Adrenal gland (tissue), 19 donors: ENCODE measurements at places on chromosomes 5 and 9. TPM values are rescaled to one million over a fixed set of nuclear protein-coding genes. Genes with fewer than 3 reads are reported as not detected.

DNA sequence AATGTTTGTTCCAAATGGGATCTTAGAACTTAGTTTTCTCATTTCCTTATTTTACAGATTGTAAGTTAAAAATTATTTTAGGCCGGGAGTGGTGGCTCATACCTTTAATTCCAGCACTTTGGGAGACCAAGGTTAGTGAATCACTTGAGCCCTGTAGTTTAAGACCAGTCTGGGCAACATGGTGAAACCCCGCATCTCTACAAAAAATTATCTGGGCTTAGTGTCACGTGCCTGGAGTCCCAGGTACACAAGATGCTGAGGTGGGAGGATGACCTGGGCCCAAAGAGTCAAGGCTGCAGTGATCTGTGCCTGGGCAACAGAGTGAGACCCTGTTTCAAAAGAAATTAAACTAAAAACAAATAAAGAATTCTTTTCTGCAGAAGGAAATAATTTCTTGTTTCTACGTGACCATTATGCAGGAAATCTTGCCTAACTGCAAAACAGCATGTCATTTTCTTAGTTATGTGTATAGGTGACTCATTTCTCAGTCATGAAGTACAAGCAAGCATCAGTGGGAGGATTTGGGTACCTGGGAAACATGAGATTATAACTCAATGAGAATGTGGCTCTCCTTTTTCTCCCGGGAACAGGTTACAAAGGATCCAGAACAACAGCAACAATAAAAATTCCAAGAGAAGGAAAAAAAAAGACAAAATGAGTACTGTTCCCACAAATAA lies 375.1 kb upstream of the ST8SIA4 start:
- DNase-seq, result no peak
- no peak overlapping the region for H3K4me3 ChIP-seq
- H3K4me1 ChIP-seq, result no peaks in the 10 kb centered on the region
- H3K27ac ChIP-seq, result no peak overlapping the region
- H3K36me3 ChIP-seq, result no peaks in the 10 kb centered on the region

- peaks cover 62% of the 10 kb centered on the region for H3K27me3 ChIP-seq
- H3K4me1 ChIP-seq, result peaks cover 4% of the 10 kb centered on the region
- H3K4me3 ChIP-seq, result no peak overlapping the region
- no peaks in the 10 kb centered on the region for H3K36me3 ChIP-seq
- H3K27ac ChIP-seq, result no peak overlapping the region
These were observed 6.1 kb upstream of the OTP start for GRCh38 chr5:77644371-77645157.

DNA sequence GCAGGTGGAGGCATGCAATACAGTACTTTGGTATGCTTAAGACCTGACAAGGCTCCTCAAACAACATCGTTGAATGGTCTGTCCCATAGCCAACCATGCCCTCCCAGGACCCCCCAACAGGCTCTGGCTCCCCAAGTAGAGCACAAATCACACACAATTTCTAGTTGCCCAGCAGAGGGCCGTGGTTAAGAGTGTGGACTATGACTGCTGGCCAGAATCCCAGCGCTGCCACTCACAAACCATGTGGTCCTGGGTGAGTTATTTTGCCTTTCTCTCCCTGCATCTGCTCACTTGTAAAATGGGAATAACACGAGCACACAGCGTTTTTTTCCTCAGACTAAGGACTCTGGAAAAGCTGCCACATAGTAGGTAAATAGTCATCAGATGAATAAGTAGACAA lies 6.5 kb downstream of the CKMT2 start:
- H3K27me3 ChIP-seq, result no peaks in the 10 kb centered on the region
- H3K36me3 ChIP-seq, result no peaks in the 10 kb centered on the region
- no peak for DNase-seq
- H3K4me1 ChIP-seq, result peaks cover 13% of the 10 kb centered on the region
- no peak overlapping the region for H3K4me3 ChIP-seq

- no peak overlapping the region for H3K4me3 ChIP-seq
- no peak overlapping the region for H3K27ac ChIP-seq
- no peaks in the 10 kb centered on the region for H3K36me3 ChIP-seq
- no peaks in the 10 kb centered on the region for H3K27me3 ChIP-seq
These were observed 10.3 kb downstream of the RHOBTB3 start for GRCh38 chr5:95741458-95741857.

- H3K4me3 ChIP-seq, result no peak overlapping the region
- H3K27ac ChIP-seq, result no peak overlapping the region
- H3K27me3 ChIP-seq, result no peaks in the 10 kb centered on the region
These were observed 112.5 kb downstream of the HAPLN1 start for GRCh38 chr5:83608122-83608521.

DNA sequence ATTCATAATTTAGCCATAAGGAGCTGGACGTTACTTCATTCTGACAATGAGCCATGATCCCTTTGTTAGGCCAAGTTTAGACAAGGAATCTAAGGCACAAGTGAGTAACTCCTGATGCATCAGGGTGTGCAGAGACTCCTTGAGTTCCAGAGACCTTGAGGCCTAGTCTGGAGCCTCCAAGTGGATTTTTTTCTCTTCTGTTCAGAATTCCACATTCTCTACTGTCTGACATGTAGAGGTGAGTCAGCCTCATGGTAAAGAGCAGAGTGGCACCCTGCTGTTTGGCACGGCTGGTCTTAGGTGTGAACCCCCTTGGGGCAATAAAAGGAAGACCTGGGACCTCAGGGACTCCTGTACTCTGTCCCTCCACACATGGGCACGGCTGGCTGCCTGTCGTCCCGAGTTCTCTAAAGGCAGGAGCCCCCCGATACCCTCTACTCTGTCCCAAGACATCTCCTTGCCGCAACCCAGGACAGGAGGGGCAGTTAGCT lies 22.0 kb upstream of the TGFBI start:
- H3K27me3 ChIP-seq, result peaks cover 6% of the 10 kb centered on the region
- H3K36me3 ChIP-seq, result no peaks in the 10 kb centered on the region
- H3K4me3 ChIP-seq, result no peak overlapping the region
- no peak overlapping the region for H3K27ac ChIP-seq
- H3K4me1 ChIP-seq, result peaks cover 10% of the 10 kb centered on the region

GRCh38 chr5:8908055-8908683 lies 637.7 kb downstream of the SEMA5A start:
- H3K36me3 ChIP-seq, result no peaks in the 10 kb centered on the region
- no peaks in the 10 kb centered on the region for H3K27me3 ChIP-seq
- H3K27ac ChIP-seq, result no peak overlapping the region
- peak; percentile 32 for DNase-seq
- H3K4me1 ChIP-seq, result no peaks in the 10 kb centered on the region
- no peak overlapping the region for H3K4me3 ChIP-seq

The PDE8B gene
- total RNA-seq, result 2.4 TPM

GRCh38 chr5:121526908-121527307 lies 324.8 kb upstream of the FTMT start:
- no peaks in the 10 kb centered on the region for H3K4me1 ChIP-seq
- H3K27me3 ChIP-seq, result no peaks in the 10 kb centered on the region
- no peaks in the 10 kb centered on the region for H3K36me3 ChIP-seq
- H3K4me3 ChIP-seq, result no peak overlapping the region
- H3K27ac ChIP-seq, result no peak overlapping the region

DNA sequence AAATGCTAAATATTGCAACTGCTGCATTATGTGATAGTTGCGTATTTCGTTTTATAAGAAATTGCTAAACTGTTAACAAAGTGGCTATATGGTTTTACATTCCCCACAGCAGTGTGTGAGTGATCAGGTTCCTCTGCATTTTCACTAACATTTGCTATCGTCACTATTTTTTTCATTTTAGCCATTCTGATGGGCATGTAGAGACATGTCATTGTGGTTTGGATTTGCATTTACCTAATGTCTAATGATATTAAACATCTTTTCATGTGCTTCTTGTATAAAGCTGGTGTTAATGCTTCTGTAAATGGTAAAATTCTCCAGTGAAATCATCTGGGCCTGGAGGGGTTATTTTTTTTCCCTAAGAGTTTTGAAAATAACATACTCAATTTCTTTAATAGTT lies 61.6 kb downstream of the ERCC6L2 start:
- no peaks in the 10 kb centered on the region for H3K4me1 ChIP-seq
- DNase-seq, result no peak
- H3K27ac ChIP-seq, result no peak overlapping the region
- H3K36me3 ChIP-seq, result peaks cover 22% of the 10 kb centered on the region
- no peaks in the 10 kb centered on the region for H3K27me3 ChIP-seq

- no peak overlapping the region for H3K27ac ChIP-seq
- no peaks in the 10 kb centered on the region for H3K27me3 ChIP-seq
- H3K4me1 ChIP-seq, result no peaks in the 10 kb centered on the region
- H3K36me3 ChIP-seq, result no peaks in the 10 kb centered on the region
These were observed 36.3 kb downstream of the ADAMTS19 start for GRCh38 chr5:129496421-129496820.

DNA sequence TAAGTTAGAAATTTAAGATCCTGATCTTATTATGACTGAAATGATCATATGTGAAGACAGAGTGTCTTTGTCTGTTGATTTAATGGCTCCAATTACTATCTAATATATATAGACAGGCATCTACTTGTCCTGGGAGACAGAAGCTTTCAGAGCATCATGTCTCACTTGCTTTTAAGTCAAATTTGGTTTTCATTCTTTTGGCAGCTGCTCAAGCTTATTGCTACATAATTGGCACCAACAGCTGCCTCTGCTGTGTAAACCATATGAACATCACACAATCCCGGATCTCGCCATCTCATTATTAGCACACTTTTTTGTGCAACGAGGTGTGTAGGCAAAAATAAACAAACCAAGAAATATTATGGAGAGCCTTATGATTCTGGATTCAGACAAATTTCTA lies 1717.9 kb downstream of the EFNA5 start:
- H3K36me3 ChIP-seq, result no peaks in the 10 kb centered on the region
- no peaks in the 10 kb centered on the region for H3K4me1 ChIP-seq
- H3K4me3 ChIP-seq, result no peak overlapping the region
- no peaks in the 10 kb centered on the region for H3K27me3 ChIP-seq

The BAAT gene
- total RNA-seq, result 0.11 TPM

The TMEM232 gene
- 4.4 TPM for total RNA-seq

DNA sequence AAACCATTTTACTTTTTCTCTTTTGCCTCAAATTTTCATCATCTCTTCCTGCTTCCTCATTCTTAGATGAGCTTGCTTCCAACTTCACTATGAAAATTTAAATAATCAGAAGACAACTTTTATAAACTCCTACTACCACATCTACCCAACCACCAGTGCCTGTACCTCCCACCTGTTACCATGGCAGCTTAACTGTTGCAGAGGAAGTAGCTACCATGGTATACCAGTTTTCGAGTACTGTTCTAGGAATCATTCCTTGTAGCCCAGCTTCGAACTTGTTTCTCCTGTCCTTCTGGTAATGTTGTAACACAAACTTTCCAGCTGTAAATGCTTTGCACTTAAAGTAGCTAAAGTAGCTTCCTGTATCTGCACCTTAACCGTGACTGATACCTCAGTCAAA lies 266.8 kb upstream of the NREP start:
- H3K27ac ChIP-seq, result no peak overlapping the region
- no peak overlapping the region for H3K4me3 ChIP-seq
- no peaks in the 10 kb centered on the region for H3K27me3 ChIP-seq
- DNase-seq, result no peak
- H3K36me3 ChIP-seq, result no peaks in the 10 kb centered on the region
- H3K4me1 ChIP-seq, result no peaks in the 10 kb centered on the region

DNA sequence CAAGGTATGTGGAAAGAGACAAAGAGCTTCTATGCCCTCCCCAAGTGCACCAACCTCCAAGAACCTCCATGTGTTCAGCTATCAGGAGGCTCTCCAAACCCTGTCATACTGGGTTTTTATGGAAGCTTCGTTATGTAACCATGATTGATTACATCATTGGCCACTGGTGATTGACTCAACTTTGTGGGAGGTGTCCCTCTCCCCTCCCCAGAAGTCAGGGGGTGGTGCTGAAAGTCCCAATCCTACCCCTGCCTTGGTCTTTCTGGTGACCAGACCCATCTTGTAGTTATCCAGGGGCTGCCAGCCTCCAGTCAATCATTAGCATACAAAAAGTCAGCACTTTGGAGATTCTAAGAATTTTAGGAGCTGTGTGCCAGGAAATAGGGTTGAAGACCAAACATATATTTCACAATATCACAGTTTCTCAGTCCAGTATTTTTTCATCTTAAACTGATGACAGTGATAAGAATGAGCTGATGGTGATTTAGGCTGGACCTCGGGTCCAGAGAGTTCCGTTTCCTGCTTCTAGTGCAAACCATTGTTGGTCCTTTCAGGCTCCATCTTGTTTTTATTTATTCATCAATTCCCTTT lies 27.3 kb upstream of the FANCC start:
- no peak for DNase-seq
- H3K4me1 ChIP-seq, result peaks cover 5% of the 10 kb centered on the region
- H3K36me3 ChIP-seq, result no peaks in the 10 kb centered on the region
- no peak overlapping the region for H3K4me3 ChIP-seq

The C7 gene
- 3,138 TPM for total RNA-seq

The C5orf52 gene
- not detected for total RNA-seq

- H3K27ac ChIP-seq, result no peak overlapping the region
- no peak overlapping the region for H3K4me3 ChIP-seq
- no peaks in the 10 kb centered on the region for H3K36me3 ChIP-seq
- no peak for DNase-seq
- no peaks in the 10 kb centered on the region for H3K4me1 ChIP-seq
These were observed 77.4 kb upstream of the ADAMTS16 start for GRCh38 chr5:5062525-5063302.

DNA sequence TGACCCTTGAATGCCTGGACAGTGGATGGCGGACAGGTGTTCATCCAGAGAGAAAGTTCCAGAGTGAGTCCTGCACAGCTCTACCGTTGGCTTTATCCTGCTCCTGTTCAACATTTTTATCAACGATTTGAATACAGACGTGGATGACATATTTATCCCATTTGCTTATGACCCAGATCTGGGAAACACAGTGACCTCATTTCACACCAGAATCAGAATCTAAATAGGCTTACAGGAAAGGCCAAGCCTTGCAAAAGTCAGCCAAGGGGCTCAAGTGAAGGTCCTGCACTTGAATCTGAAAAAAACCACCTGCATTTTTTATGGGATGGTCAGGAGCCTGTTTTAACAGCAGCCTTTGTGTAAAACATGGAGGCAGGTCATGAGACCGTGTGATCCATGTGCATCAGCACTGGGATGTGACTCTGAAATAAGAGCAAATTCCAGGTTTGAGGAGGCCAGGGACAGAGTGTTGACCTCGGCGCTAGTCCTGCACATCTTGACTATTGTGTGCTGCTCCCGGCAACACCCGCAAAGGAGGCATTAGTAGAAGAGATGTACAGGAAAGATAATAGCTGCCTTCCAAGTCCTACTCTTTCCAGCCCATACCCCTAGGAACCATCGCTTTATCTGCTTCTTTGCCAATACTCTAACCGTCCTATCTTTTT lies 18.5 kb downstream of the PDZD2 start:
- no peaks in the 10 kb centered on the region for H3K27me3 ChIP-seq
- no peak for DNase-seq
- no peaks in the 10 kb centered on the region for H3K4me1 ChIP-seq
- H3K36me3 ChIP-seq, result no peaks in the 10 kb centered on the region

- peak; percentile 74 for DNase-seq
- peaks cover 97% of the 10 kb centered on the region for H3K27me3 ChIP-seq
- no peaks in the 10 kb centered on the region for H3K36me3 ChIP-seq
- no peak within 1 kb of the TSS for H3K4me3 ChIP-seq
These were observed at the start of gene DMRT2 for GRCh38 chr9:1050125-1050895. DMRT2 (plus strand) TSS chr9:1050357; CDS start chr9:1051614, 1,257 bp downstream.

DNA sequence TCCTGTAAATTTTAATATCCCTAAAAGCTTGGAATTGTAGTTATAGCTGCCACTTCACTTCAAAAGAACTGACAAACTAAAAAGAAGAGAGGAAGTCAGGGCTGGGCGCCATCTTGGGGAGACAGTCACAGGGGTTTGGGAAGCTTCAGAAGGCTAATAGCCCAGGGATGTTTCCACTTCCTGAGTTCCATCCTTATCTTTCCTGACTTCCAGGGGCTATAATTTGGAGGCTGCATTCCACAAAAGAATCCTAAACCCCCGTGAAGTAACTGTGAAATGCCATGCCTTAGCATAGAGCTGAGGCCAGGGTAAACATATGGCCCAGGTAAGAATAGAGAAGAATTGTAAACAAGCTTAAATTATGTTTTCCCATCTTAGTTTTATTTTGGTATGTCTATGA lies 75.4 kb upstream of the LPAR1 start:
- H3K27me3 ChIP-seq, result no peaks in the 10 kb centered on the region
- no peaks in the 10 kb centered on the region for H3K36me3 ChIP-seq
- no peaks in the 10 kb centered on the region for H3K4me1 ChIP-seq
- no peak overlapping the region for H3K4me3 ChIP-seq
- no peak for DNase-seq
- H3K27ac ChIP-seq, result no peak overlapping the region
